ENCODE measurements at places on chromosomes 12 and 14.

- DNase-seq = no peak
These were observed 16.5 kb downstream of the SPTLC2 start for GRCh38 chr14:77599889-77600288.

DNA sequence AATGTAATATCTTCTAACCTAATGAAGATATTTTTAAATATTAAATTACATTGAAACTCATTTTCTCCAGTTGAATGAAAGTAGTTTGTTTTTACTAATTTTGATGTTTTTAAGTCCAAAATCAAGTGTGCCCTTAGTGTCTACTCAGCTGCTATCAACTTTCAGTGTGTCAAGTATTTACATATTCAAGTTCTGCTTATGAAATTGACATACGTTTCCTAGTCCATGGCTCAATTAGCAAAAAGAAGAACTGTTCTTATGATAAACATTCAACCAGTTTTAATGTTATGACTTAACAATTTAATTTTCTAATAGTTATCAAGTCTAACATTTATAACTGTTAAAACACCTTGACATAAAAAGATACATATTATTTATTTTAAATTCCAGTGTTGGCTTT, 137.1 kb downstream of the DUSP6 start:
- DNase-seq = no peak

GRCh38 chr12:21324551-21324950, 10.2 kb downstream of the SLCO1A2 start:
- DNase-seq = no peak

DNA sequence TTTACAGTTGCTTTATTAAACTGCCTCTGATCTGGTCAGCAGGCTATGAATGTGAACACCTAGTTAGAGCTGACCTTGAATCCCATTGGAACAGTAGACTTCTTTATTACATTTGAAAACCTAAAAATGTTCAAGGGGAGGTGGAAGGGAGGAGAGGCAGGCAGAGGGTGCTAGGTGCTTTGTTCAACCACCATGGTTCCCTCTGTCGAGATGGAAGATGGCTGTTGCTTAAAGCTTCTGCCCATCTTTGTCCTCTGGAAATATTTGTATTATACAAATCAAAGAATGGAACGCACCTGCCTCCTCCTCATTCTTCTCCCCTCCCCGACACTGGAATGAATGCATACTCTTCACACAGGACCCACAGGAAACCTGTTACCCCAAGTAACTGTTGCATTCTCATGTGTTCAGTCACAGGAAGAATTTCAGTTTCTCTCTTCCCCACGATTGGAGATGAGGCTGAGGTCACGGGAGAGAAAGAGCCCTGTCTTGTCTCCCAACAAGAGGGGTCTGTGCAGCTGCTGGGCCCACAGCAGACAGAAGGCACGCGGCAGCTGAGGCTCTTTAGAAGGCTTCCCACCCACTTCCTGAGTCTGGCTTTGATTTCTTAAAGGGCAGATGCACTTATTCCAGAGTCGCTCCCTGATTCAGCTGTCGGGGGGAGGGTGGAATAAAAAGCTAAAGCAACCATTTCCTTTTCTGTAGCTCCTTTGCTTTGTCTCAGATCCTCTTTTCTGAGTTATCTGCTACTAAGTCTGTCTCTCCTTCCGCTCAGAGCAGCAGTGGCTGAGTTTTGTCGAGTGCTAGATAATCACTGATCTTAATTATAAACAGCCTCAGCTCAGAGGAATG, 217.9 kb upstream of the BTG1 start:
- DNase-seq = peak; percentile 93

DNA sequence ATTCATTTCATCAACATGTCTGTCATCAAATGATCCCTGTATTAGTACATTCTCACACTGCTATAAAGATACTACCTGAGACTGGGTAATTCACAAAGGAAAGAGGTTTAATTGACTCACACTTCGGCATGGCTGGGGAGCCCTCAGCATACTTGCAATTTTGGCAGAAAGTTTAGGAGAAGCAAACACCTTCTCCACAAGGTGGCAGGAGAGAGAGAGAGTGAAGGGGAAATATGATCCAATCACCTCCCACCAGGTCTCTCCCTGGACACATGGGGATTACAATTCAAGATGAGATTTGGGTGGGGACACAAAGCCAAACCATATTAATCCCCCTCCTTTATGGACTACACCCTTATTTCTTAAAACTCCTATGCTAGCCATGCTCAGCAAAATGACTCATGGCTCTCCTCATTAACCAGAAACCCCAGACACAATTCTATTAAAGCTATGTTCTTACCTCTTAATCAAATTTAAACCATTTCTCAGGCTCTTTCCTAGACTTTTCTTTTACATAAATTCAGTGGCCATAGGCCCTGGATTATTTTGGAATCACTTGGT, 932.3 kb downstream of the FLRT2 start:
- peak; percentile 55 for DNase-seq

DNA sequence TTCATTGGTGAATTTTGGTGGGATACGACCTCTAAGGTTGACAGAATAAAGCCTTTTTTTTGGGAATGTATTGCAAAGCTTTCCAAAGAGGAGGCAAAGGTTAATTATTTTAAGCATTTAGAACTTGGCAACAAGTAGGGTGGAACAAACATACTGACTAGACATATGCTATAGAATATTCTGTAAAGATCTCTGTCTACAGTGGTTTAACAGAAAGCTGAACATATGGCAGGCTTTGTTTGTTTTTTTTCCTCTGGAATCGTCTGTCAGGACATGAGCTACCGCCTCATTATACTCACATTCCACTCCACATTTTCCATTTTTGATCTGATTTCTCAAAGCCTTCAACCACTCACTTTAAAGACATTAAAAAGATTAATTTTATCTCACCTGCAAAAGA, 153.4 kb upstream of the PELI2 start:
- DNase-seq = no peak

- no peak for DNase-seq
These were observed 33.2 kb downstream of the ETNK1 start for GRCh38 chr12:22658214-22658613.

DNA sequence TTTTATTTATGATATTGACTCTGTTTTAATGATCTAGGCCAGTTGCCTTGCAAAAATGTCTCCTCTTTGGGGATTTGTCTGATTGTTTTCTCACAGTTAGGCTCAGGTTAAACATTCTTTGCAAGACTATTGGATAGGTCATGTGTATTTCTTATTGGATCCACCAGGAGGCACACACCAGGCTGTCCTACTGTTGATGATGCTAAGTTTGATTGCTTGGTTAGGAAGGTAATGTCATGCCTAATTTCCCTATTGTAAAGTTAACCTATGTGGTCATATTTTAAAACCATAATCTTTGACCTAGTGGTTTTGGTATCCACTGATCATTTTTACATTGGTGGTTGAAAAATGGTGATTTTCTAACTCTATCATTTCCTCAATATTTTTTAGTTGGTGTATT, 137.1 kb downstream of the BRMS1L start:
- no peak for DNase-seq

DNA sequence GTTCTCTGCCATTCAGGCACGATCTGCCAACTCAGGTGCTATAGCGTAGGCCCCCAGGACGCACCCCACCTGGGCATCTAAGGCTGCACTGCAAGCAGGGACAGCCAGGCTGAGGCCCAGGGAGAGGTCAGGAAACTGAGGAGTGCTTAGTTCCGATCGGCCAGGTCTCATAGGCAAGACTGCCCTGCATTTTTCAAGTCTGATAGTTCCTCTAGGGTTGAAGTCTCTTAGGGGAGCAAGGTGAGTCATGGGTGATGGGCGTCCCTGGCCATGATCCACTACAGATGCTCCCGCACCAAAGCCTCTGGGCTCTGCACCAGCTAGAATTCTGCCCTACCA, 13.2 kb downstream of the NOPCHAP1 start:
- no peak for DNase-seq

DNA sequence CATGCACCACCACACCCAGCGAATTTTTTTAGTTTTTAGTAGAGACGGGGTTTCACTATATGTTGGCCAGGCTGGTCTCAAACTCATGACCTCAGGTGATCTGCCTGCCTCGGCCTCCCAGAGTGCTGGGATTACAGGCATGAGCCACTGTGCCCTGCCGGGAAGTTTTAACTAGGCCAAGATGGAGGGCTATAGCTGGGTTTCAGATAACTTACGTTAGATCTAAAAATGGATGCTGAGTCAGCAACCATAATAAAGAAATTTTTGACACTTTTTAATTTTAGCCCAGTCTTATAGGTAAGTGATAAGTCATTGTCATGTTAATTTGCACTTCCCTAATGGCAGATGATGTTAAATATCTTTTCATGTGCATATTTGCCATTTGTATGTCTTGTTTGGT, 14.4 kb downstream of the ZDHHC17 start:
- no peak for DNase-seq

DNA sequence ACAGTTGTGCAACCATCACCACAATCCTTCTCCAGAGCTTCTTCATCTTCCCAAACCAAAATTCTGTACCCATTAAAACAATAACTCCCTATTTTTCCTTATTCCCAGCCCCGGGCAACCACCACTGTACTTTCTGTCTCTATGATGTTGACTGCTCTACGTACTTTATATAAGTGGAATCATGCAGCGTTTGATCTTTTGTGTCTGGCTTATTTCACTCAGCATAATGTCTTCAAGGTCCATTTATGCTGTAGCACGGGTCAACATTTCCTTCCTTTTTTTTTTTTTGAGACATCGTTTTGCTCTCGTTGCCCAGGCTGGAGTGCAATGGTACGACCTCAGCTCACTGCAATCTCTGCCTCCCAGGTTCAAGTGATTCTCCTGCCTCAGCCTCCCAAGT, 162.7 kb upstream of the GSC start:
- DNase-seq = no peak

GRCh38 chr12:109625749-109626377, 52.3 kb downstream of the MVK start:
- DNase-seq = no peak

DNA sequence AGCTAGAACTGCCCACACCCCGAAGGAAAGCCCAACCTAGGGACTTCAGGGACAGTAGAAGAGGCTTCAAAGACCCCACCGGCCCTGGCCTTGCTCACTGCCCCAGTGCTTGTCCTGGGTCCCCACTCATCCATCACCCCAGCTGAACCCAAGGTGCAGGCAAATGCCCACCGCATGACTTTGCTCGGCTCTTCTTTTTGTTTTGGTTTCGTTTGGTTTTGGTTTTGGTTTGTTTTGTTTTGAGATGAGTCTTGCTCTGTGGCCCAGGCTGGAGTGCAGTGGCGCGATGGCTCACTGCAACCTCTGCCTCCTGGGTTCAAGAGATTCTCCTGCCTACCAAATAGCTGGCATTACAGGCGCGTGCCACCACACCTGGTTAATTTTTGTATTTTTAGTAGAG, 9.0 kb downstream of the CCDC85C start:
- DNase-seq = no peak

DNA sequence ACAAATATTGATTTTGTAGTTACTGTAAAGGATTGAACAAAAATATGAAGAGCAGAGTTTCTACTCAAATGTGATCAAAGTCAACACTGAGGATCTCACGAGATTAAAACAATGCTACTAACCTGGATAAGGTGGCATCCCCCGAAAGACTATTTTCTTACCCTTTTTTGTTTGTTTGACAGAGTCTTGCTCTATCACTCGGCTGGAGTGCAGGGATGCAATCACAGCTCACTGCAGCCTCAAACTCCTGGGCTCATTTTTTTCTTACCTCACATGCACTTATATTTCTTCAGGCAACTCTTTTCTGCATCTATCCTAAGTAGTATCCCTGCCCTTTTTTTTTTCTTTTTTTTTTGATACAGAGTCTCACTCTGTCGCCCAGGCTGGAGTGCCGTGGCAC, 109.2 kb downstream of the VEZT start:
- no peak for DNase-seq

GRCh38 chr12:87866578-87867292, 162.5 kb downstream of the C12orf50 start:
- peak; percentile 58 for DNase-seq

- DNase-seq = no peak
These were observed 53.7 kb downstream of the LMO3 start for GRCh38 chr12:16552301-16552700.

- DNase-seq = no peak
These were observed 31.4 kb downstream of the NUBPL start for GRCh38 chr14:31592631-31593030.

- no peak for DNase-seq
These were observed 106.2 kb upstream of the RPH3A start for GRCh38 chr12:112685321-112685720.

DNA sequence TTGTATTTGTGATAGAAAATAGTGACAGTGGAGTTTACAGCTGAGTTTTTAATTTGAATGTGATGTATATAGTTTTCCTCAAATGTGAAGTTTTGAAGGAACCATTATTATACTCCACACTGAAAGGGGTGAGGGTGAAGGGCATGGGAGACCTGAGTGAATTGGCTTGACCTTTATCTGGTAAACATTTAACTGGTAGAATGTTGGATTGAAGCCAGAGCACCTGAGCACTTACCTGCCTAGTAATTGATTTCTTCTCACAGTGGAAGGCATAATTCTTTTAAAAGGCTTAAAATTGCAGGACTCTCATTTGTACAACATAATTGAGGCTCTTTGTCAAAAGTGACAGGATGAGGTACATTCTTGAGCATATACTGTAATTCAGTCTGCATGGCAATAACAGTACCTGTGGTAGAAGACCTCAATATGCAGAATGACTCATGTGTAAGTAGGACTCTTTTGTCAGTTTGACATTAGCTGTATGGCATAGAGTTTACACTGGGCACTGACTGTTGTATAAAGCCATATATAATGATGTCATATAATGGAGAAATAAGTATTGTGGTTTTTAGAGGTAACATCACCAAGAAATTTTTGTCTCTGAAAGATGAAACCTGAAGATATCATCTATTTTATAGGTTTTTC, 309.6 kb downstream of the TMTC2 start:
- no peak for DNase-seq

DNA sequence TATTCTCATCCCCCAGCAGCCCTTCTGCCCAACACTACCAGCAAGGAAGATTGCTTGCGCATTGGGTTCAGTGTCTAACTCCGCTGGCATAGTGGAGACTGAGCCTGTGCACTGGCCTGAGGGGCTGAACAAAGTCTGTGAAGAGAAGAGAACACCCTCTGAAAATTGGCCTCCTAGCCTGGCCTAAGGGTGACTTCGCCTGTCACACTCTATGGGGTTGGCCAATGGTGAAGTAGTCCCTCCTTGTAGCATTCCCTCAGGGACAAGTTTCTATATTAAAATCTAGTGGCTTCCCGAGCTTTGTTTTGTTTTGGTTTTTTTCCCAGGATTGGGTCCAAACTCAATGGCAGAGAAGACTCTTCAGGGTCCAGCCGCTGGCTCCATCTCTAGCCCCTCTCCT, 49.1 kb upstream of the DAAM1 start:
- no peak for DNase-seq

All from islet precursor cell (in vitro differentiated cells).